ENCODE measurements at places on chromosomes 1 and 21.

GRCh38 chr1:75725861-75726361, 1.4 kb downstream of the ACADM start:
- H3K4me3 ChIP-seq: no peak overlapping the region
- no peaks in the 10 kb centered on the region for H3K27me3 ChIP-seq
- DNase-seq: peak; percentile 35
- no peaks in the 10 kb centered on the region for H3K36me3 ChIP-seq

DNA sequence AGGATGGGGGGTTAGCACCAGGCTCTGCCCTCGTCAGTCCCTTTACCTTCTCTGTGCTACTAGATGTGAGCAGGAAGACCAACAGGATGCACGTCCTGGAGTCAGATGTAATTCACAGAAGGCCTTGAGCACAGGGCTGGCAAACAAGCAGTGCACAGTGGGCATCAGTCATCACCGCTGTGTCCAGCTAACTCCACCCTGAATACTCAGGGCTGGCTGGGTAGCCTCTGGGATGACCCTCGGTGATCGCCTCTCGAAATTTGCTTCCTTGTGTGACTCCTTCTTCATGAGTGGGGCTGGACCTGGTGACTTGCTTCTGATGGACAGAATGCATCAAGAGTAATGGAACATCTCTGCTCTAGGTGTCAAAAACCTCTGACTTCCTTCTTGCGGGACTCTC, 92.2 kb upstream of the TMPRSS2 start:
- peaks cover 32% of the 10 kb centered on the region for H3K4me1 ChIP-seq
- H3K27ac ChIP-seq: peak overlapping the region; percentile 18
- no peak overlapping the region for H3K4me3 ChIP-seq
- DNase-seq: no peak
- H3K36me3 ChIP-seq: no peaks in the 10 kb centered on the region

GRCh38 chr1:108124622-108125311, 75.4 kb downstream of the SLC25A24 start:
- H3K4me3 ChIP-seq: no peak overlapping the region
- H3K4me1 ChIP-seq: peaks cover 9% of the 10 kb centered on the region
- H3K27ac ChIP-seq: no peak overlapping the region
- no peak for DNase-seq

DNA sequence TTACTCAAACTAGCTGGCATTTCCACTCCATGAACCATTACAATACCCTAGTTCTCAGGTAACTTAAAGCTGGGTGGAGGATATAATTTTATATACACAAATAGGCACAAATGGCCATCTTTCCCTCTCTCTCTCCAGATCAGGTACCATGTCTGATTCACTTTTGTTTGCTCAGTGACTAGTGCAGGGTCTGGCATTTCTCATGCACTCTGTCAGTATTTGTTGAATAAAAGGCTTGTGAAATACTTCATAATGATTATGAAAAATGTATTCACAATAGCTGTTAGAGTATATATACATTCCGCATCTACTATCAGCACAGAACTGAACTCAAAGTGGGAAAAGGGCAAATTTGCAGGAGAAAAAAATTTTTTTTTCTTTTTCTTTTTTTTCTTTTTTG, 510.2 kb upstream of the USP24 start:
- no peak overlapping the region for H3K4me3 ChIP-seq
- no peaks in the 10 kb centered on the region for H3K36me3 ChIP-seq
- no peaks in the 10 kb centered on the region for H3K27me3 ChIP-seq

GRCh38 chr1:192958871-192959270, 100.3 kb downstream of the UCHL5 start:
- no peak for DNase-seq
- H3K27ac ChIP-seq: no peak overlapping the region
- no peak overlapping the region for H3K4me3 ChIP-seq
- H3K36me3 ChIP-seq: no peaks in the 10 kb centered on the region
- H3K27me3 ChIP-seq: no peaks in the 10 kb centered on the region
- no peaks in the 10 kb centered on the region for H3K4me1 ChIP-seq

Measured in upper lobe of left lung (tissue), 6 donors.